ENCODE measurements at places on chromosomes 4 and X.

DNA sequence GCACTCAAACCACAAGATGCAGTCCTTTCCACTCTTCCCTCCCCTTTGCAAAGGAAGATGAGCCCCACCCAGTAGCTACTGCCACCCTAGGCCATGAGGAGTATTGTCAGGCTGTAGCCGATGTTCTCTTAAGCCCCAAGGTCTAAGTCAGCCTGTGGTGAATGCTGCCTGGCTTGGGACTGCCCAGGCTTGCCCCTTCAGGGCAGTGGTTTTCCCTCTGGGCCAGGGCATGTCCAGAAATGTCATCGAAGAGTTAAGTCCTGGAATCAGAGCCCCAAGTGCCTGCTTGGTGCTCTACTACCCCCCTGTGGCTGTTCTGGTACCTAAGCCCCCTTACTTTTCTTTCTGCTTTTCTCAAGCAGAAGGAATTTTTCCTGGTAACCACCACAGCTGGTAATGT, 11.8 kb upstream of the PGK1 start:
- peak; percentile 48 for DNase-seq

- no peak for DNase-seq
Observed at GRCh38 chr4:107247738-107248137, 211.6 kb upstream of the DKK2 start.

DNA sequence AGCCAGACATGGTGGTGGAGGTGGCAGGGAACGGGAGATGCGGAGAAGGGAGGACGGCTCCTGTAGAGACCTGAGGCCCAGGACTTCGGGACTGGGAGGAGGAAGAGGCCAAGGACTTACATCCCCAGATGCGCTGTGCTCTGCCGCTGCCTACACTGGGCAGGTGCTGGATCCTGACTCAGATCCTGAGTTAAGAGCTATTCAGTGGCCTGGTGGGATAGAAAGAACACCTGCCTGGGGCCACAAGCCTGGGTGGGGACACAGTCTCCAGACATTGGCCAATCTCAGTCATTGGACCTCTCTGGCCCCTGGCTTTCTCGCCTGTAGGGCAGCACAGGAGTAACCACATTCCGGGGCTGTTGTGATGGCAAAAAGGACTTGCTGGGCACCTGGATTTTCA, 10.9 kb upstream of the MSX1 start:
- no peak for DNase-seq

DNA sequence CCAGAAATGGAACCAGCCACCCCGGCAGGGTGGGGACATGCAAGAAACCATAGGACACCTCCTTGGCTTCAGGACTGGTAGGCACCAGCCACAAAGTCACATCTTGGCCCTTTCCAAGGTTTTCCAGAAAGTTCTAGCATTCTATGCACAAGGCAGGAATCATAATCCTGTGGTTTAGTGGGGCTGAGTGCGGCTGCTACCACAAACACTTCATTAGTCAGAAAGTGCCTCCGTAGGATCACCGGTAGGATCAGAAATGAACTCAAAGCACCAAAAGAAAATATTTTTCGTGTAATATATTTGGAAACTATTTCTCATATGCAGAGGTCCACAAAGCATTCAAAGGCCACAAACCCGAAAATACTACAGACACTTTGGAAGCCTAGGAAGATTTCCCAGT, 191.7 kb downstream of the PTTG2 start:
- DNase-seq = no peak

DNA sequence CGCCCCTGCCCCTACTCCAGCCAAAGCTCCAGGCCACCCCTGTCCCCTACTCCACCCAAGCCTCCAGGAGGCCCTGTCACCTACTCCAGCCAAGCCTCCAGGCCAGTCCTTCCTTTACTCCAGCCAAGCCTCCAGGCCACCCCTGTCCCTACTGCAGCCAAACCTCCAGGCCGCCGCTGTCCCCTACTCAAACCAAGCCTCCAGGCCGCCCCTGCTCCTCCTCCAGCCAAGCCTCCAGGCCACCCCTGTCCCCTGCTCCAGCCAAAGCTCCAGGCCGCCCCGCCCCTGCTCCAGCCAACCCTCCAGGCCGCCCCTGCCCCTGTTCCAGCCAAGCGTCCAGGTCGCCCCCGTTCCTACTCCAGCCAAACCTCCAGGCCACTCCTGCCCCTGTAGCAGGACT, 5.1 kb upstream of the ASMT start:
- DNase-seq = no peak

GRCh38 chrX:21493226-21493830, 119.1 kb downstream of the CNKSR2 start:
- peak; percentile 52 for DNase-seq

GRCh38 chr4:138305050-138305449, 62.9 kb upstream of the SLC7A11 start:
- no peak for DNase-seq

DNA sequence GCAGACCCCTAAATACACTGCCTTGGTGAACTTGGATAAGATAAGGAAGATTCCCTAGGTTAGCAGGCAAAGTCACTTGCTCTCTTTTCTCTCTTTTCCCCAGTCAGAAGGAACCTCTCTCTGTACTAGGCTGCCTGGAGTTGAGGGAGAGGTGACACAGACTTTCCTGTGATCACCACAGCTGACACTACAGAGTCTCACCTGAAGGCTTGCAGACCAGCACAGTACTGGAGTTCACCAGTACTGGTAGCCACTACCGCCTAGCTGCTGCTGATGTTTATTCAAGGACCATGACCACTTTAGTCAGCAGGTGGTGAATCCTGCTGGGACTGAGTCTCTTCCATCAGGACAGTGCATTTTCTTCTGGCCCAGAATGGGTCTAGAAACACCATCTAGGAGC, 63.3 kb downstream of the PTPN13 start:
- no peak for DNase-seq

- DNase-seq = no peak
Observed at GRCh38 chr4:90069151-90069550, 58.0 kb upstream of the CCSER1 start.

DNA sequence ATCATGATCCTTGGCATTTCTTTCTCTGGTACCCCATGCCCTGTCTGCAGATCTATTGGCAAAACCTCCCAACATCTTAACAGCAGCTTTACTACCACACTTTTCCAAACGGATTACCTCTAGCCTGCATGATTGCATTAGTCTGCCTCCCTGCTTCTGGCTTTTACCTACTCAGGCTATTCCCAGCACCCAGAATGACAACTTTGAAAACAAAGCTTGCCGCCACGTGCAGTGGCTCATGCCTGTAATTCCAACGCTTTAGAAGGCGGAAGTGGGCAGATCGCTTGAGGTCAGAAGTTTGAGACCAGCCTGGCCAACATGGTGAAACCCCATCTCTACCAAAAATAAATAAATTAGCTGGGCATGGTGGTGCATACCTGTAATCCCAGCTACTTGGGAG, 60.2 kb downstream of the UBE2K start:
- no peak for DNase-seq

GRCh38 chr4:130183766-130184165, 1087.8 kb downstream of the C4orf33 start:
- no peak for DNase-seq

DNA sequence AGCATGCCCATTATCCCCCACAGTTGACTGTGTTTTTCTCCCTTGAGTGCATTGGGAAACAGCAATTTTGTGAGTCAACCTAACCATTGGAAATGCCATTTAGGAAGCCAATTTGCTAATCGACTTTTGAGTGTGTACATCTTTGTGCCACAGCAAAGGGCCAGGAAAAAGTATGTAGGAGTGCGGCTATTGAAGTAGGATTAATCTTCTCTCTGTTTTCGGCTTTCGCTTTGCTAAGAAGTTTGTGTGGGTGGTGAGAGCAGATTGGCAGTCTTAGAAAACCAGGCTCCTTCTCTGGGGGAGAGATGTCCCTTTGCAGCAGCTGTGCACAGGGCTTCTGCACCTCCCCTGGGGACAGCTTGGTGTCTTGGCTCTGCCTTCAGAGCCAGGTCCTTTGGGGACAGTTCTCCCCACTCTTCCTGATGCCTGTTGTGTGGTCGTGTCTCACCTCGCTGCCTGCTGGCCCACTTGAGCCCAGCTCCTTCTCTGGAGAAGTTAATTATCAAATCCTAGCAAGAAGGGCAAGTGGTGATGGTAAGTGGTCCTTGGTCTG, 74.5 kb downstream of the GEMIN8 start:
- DNase-seq = no peak

DNA sequence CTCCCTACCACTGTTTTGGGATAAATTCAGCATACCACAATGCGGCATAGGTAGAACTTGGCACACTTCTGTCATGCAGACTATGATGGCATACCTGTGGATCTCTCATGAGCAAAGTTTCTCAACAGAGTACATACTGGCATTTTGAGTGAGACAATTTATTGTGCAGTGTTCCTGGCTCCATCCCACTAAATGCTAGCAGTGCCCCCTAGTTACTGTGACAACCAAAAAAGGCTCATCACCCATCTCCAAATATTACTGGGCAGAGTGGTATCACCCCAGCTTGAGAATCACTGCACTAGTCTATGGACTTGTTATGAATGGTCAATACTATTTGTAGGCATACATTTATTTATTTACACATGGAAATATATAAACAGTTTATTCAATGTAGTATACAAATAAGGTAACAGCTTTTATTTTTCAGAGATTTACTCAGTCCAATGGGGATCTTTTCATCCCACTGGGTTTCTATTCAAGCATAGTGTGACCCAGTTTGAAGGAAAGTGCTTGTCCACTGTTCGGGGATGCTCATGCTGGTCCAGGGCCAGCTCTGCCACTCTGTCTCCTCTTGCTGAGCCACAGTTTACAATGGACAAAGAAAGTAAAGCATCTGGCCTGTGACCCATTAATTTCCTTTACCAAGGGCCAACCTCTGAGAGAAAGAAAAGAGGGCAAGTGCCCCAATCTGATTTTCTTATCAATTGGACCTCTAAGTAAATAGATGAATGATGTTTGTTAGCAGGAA, 81.0 kb upstream of the IL2 start:
- no peak for DNase-seq

DNA sequence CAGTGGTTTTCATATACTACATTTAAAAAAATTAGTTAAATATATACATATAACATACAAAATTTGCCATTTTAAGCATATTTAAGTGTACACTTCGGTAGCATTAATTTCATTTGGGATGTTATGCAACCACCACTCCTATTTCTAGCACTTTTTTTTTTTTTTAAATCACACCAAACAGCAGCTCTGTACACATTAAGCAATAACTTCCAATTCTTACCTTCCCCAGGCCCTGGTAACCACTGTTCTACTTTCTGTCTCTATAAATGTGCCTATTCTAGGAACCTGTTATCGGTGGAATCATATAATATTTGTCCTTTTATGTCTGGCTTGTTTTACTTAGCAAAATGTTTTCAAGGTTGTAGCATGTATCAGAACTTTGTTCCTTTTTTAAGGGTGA, 39.1 kb downstream of the TMEM164 start:
- no peak for DNase-seq

DNA sequence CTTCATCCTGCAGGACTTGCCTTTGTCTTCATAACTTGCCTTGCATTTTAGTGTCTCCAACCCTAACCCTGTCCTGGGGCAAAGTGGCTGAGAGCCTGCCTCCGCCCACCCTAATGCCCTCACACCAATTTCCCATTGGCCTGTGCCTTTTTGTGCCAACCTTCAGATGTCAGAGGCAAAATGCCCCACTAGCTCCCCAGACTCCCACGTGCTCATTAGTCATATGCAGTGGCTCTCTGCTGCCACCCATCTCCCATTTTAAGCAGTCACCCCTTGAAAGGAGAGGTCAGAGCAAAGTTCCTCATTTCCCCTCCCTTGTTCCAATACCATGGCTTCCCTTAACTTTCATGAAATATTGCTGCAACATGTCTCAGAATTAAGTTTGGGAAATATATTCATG, 74.8 kb upstream of the PASD1 start:
- no peak for DNase-seq

DNA sequence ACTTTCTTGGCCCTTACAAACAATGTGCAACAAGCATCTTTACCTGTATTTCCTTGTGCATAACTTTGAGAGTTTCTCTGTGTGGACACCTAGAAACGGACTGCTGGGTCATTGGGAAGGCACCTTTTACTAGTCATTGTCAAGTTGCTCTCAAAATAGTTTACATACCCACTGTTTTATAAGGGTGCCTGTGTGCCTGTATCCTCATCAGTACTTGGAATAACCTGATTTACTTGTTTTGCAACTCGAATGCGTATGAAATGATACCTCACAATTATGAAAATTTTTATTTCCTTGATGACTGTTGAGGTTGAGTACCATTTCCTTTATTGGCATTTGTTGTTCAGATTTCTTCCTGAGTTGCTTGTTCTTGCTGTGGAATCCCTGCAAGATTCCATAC, 150.8 kb downstream of the STIM2 start:
- DNase-seq = no peak

DNA sequence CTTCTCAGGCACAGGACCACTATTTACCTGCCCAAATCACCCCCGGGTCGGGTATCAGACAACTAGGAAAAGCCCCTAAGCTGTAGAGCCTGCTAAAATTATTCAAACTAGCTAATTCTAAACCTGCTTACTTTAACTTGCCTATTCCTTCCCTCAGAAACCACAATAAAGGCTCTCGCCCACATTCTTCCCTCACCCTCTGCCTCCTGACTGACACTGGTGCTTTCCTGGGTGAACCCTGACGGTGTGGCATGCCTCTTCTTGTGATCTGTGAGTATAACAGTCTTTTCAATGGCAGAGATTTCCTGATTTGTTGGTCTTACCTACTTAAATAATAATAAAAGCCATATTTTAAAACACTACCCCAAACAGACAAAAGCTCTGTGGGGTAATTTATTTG, 242.1 kb upstream of the ZCCHC13 start:
- DNase-seq = no peak

DNA sequence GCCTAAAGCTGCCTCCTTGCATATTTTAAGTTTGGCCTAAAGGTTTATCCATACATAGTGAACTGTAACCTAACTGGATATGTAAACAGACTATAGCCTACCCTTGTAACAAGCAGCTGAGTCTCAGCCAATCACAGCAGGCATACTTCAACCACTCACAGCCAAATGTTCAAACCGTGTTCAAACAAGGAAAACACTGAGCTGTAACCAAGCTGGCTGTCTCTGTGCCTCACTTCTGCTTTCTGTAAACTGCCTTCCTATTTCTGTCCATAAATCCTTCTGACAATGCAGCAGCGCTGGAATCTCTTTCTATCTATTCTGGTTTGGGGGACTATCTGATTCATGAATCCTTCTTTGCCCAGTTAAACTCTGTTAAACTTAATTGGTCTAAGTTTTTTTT, 16.4 kb downstream of the DSPP start:
- DNase-seq = no peak

DNA sequence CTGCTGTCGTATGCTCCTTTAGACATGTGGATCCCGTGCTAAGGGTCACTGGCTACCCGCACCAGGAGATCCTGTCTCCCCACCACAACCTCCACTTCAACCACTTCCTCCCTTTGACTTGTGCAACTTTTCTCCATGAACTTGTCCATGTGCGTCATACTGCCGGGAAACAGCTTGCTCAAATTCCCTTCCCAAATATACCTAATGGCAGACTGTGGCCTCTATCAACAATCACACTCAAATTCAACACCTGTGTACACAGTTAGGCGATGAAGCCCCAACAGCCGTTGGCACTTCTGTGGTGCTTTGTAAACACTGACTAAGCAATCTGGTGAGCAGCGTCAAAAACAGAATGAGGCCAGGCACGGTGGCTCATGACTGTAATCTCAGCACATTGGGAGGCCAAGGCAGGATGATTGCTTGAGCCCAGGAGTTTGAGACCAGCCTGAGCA, 49.5 kb downstream of the CD99L2 start:
- DNase-seq = no peak
